ENCODE measurements at places on chromosomes 6 and 20.

- no peaks in the 10 kb centered on the region for H3K36me3 ChIP-seq
- H3K4me3 ChIP-seq: no peak overlapping the region
- H3K4me1 ChIP-seq: no peaks in the 10 kb centered on the region
- H3K27me3 ChIP-seq: no peaks in the 10 kb centered on the region
- no peak overlapping the region for H3K27ac ChIP-seq
These were observed 422.9 kb upstream of the CHD6 start for GRCh38 chr20:42041000-42041565.

- H3K36me3 ChIP-seq: no peaks in the 10 kb centered on the region
- H3K4me1 ChIP-seq: peaks cover 6% of the 10 kb centered on the region
- no peak overlapping the region for H3K4me3 ChIP-seq
These were observed 32.5 kb upstream of the KIF3B start for GRCh38 chr20:32244959-32245358.

GRCh38 chr6:18147160-18147559 is 7.7 kb downstream of the TPMT start:
- H3K27me3 ChIP-seq: no peaks in the 10 kb centered on the region
- H3K36me3 ChIP-seq: no peaks in the 10 kb centered on the region
- no peak overlapping the region for H3K27ac ChIP-seq
- H3K4me1 ChIP-seq: no peaks in the 10 kb centered on the region
- H3K4me3 ChIP-seq: no peak overlapping the region

- no peak overlapping the region for H3K4me3 ChIP-seq
- H3K27ac ChIP-seq: no peak overlapping the region
- peak; percentile 26 for DNase-seq
- peaks cover 33% of the 10 kb centered on the region for H3K36me3 ChIP-seq
- peaks cover 49% of the 10 kb centered on the region for H3K4me1 ChIP-seq
- no peaks in the 10 kb centered on the region for H3K27me3 ChIP-seq
These were observed 1.8 kb downstream of the HSD17B8 start for GRCh38 chr6:33206027-33206863.

GRCh38 chr6:43703512-43704429 is 16.2 kb upstream of the MRPS18A start:
- H3K4me3 ChIP-seq: no peak overlapping the region
- no peaks in the 10 kb centered on the region for H3K27me3 ChIP-seq
- H3K36me3 ChIP-seq: no peaks in the 10 kb centered on the region
- H3K4me1 ChIP-seq: peaks cover 60% of the 10 kb centered on the region
- peak; percentile 73 for DNase-seq

DNA sequence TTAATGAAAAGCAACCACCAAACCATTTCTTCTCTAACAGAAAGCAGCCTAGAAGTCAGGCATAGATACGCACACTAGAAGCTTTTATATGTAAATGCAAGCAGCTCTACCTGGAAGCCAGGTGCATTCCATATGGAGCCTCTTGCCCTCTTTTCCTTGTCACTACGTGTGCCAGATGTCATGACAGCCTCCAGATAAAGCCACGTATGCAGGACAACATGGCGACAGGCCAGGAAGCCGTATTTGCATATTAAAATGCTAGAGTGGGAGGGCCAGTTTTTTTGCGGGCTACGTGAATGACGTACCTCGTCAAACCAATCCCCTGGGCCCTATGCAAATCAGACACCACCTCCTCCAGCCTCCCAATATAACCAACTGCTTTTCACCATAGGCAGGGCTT is 308.1 kb upstream of the SPTLC3 start:
- H3K27me3 ChIP-seq: no peaks in the 10 kb centered on the region
- H3K4me1 ChIP-seq: no peaks in the 10 kb centered on the region
- no peak for DNase-seq
- H3K27ac ChIP-seq: no peak overlapping the region
- no peaks in the 10 kb centered on the region for H3K36me3 ChIP-seq

DNA sequence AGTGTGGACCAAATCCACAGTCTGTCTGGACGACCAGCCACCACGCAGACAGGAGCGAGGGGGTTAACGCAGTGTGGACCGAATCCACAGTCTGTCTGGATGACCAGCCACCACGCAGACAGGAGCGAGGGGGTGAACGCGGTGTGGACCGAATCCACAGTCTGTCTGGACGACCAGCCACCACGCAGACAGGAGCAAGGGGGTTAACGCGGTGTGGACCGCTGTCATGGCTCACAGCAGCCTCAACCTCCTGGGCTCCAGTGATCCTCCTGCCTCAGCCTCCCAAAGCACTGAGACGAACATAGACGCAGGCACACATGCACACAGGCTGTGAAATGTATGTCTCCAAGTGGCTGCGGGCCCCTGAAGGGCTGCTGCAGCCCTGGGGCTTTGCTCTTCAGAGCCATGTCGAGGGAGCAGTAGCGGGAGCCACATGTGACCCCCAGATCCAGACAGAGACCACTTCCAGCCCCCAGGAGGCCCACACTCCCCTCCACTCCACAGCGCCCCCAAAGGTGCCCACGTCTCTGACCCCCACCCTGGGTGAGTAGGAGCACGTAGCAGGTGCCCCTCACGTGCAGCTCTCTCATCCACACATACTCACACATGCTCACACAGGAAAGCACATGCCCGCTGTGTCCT is 98.1 kb downstream of the YTHDF1 start:
- no peak overlapping the region for H3K4me3 ChIP-seq
- H3K27ac ChIP-seq: no peak overlapping the region
- H3K27me3 ChIP-seq: peaks cover 16% of the 10 kb centered on the region
- no peaks in the 10 kb centered on the region for H3K36me3 ChIP-seq
- no peak for DNase-seq
- no peaks in the 10 kb centered on the region for H3K4me1 ChIP-seq

GRCh38 chr6:19736066-19736465 is 101.1 kb upstream of the ID4 start:
- no peaks in the 10 kb centered on the region for H3K4me1 ChIP-seq
- DNase-seq: no peak
- H3K27me3 ChIP-seq: no peaks in the 10 kb centered on the region

DNA sequence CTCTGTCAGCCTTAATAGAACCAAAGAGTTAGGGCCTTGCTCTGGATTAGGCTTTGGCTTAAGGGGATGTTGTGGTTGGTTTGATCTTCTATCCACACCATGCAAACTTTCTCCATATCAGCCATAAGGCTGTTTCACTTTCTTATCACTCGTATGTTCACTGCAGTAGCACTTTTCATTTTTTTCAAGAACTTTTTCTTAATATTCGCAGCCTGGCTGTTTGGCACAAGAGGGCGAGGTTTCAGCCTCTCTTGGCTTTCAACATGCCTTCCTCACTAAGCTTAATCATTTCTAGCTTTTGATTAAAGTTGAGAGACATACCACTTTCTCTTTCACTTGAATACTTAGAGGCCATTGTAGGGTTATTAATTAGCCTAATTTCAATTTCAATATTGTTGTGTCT is 193.1 kb downstream of the NRN1 start:
- no peaks in the 10 kb centered on the region for H3K27me3 ChIP-seq
- DNase-seq: no peak
- H3K4me3 ChIP-seq: no peak overlapping the region
- H3K27ac ChIP-seq: no peak overlapping the region
- no peaks in the 10 kb centered on the region for H3K4me1 ChIP-seq
- H3K36me3 ChIP-seq: no peaks in the 10 kb centered on the region

GRCh38 chr6:27866357-27867050 is 45.7 kb downstream of the OR2B2 start:
- H3K4me3 ChIP-seq: peak overlapping the region; percentile 60
- H3K36me3 ChIP-seq: no peaks in the 10 kb centered on the region
- H3K4me1 ChIP-seq: peaks cover 16% of the 10 kb centered on the region
- H3K27ac ChIP-seq: peak overlapping the region; percentile 83
- DNase-seq: peak; percentile 88

DNA sequence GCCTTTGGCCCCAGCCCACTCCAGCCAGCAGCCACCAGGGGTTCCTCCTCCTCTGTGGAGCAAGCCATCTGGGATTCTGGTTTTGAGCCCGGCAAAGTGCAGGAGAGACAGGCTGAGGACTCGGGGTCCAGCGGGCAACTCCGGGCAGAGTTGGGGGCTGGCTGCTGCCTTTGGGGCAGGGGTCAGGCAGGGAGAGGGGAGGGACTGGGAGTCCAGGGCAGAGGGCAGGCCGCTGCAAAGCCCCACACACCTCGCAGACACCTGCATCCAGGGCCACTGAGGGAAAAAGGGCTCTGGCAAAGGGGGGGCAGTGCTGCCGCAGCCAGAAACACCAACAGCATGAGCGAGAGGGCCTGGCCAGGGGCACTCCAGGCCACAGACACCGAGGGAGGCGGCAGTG is 8.8 kb downstream of the BIRC7 start:
- H3K27me3 ChIP-seq: peaks cover 23% of the 10 kb centered on the region
- no peak overlapping the region for H3K4me3 ChIP-seq
- H3K36me3 ChIP-seq: no peaks in the 10 kb centered on the region
- no peak overlapping the region for H3K27ac ChIP-seq

DNA sequence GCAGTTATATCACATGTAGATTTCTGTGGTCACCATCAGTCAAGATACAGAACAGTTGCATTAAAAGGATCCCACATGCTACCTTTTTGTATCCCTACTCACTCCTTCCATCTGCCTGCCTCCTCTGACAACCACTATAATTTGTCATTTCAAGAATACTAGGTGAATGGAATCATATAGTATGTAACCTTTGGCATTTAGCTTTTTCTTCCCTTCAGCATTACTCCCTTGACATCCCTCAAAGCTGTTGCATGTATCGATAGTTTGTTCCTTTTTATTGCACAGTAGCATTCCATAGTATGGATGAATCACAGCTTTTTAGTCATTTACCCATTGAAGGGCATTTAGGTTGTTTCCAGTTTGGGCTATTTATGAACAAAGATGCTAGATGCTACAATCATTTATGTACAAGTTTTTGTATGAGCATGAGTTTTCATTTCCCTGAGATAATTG is 26.1 kb downstream of the NCOA7 start:
- peaks cover 2% of the 10 kb centered on the region for H3K36me3 ChIP-seq
- no peak overlapping the region for H3K27ac ChIP-seq
- peaks cover 12% of the 10 kb centered on the region for H3K4me1 ChIP-seq
- no peak overlapping the region for H3K4me3 ChIP-seq
- no peak for DNase-seq

DNA sequence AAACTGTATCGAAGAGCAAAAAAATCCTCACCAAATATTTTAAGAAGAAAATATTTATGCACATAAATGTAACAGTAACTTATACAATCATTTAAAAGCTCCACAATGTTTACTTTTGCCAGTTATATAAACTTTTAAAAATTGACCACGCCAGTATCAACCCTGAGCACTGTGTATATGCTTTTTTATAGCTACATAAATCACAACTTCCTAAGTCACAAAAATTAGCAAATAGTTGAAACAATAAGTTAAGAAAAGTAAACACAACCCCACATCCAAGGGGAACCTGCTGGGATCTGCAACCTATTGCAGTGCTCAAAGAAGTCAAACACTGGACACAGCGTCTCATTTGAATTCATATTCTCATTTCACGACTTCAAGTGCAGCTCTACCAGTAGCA is 89.8 kb upstream of the DST start:
- no peak for DNase-seq
- no peaks in the 10 kb centered on the region for H3K27me3 ChIP-seq
- H3K27ac ChIP-seq: no peak overlapping the region
- H3K4me3 ChIP-seq: no peak overlapping the region

GRCh38 chr6:105373481-105373880 is 29.4 kb downstream of the PREP start:
- H3K4me3 ChIP-seq: no peak overlapping the region
- no peaks in the 10 kb centered on the region for H3K27me3 ChIP-seq
- H3K36me3 ChIP-seq: peaks cover 53% of the 10 kb centered on the region
- DNase-seq: no peak

GRCh38 chr20:24637941-24638340 is 168.5 kb downstream of the SYNDIG1 start:
- no peaks in the 10 kb centered on the region for H3K4me1 ChIP-seq
- no peaks in the 10 kb centered on the region for H3K27me3 ChIP-seq
- H3K36me3 ChIP-seq: no peaks in the 10 kb centered on the region

DNA sequence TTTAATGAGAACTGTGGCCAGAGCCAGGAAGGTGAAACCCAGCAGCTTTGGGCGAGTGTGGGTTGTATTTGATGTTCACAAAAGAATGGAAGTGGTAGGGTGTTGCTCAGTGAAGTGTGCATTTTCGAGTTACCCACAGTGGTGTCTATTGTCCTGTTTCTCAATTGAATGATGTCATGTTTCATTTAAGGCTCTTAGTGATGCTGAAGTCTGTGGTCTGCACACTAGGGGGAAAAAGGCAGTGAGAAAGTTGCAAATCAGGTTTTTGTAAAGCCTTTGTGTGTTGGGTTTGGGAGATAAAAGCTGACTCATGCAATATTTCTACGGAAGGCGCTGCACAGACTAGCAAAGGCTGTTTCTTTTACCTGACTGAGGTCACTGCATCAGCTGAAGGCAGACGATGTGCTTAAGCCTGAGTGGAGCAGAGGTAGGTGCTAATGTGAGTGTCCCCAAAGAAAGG is 121.1 kb downstream of the PLEKHG1 start:
- peaks cover 53% of the 10 kb centered on the region for H3K4me1 ChIP-seq
- DNase-seq: peak; percentile 77
- H3K4me3 ChIP-seq: no peak overlapping the region
- H3K27ac ChIP-seq: no peak overlapping the region

DNA sequence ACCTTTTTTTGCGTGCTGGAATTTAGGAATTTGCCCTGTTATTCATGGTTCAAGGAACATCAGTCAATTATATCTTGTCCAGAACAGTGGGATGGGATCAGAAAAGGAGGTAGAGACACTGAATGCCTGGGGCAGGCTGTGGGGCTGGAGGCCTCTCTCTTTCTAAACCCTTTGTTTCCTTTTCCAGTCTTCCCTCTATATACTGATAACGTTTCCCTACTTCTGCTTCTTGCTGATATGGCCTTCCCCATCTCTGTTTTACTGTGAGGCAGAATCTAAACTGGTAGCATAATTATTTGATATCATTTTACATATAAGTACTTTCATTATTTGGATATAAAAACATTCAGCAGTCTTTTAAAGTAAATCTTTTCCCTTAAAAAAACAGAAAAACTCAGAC is 67.5 kb downstream of the DNAH8 start:
- H3K4me1 ChIP-seq: no peaks in the 10 kb centered on the region
- H3K4me3 ChIP-seq: no peak overlapping the region
- no peak for DNase-seq
- H3K36me3 ChIP-seq: no peaks in the 10 kb centered on the region
- H3K27ac ChIP-seq: no peak overlapping the region

DNA sequence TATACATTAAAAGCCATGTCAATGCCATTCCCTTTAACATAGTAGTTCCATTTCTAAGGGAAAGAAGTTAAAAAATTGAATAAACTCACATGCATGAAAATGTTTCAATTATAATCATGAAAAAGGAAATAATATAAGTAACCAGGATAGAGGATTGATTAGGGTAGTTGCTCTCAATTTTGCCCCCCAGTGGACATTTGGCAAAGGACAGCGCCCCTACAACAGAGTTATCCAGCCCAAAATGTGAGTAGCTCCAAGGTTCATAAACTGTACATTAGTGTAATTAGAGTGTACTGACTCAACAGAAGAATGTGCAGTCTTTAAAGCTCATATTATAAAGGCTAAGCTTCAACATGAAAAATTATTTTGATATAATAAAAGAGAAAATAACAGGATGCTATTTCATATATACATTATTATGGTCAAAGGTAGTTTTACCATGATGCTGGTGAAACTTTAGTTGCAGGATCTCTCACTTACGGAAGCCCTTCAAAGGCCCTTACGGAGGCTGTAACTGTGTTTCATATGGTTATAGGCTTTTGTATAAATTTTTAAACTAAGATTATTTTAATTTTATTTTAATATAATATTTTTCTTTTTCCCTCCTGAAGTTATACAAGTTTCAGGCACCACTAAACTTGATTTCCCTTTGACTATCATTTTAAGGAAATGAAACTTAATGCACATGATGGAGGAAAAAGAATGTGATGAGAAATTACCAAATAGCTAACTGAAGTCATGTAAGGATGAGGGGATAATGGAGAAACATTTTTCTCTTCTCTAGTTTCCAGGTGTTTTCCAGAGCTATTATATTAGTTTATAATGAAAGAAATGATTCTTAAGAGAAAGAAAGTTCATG is 403.6 kb downstream of the PLCB1 start:
- H3K27ac ChIP-seq: peak overlapping the region; percentile 1
- H3K27me3 ChIP-seq: no peaks in the 10 kb centered on the region
- H3K4me3 ChIP-seq: no peak overlapping the region
- peak; percentile 14 for DNase-seq
- no peaks in the 10 kb centered on the region for H3K36me3 ChIP-seq
